ENCODE measurements at places on chromosomes 5 and 9.

- no peak for DNase-seq
Observed at GRCh38 chr5:133467826-133468463, 144.4 kb downstream of the FSTL4 start.

DNA sequence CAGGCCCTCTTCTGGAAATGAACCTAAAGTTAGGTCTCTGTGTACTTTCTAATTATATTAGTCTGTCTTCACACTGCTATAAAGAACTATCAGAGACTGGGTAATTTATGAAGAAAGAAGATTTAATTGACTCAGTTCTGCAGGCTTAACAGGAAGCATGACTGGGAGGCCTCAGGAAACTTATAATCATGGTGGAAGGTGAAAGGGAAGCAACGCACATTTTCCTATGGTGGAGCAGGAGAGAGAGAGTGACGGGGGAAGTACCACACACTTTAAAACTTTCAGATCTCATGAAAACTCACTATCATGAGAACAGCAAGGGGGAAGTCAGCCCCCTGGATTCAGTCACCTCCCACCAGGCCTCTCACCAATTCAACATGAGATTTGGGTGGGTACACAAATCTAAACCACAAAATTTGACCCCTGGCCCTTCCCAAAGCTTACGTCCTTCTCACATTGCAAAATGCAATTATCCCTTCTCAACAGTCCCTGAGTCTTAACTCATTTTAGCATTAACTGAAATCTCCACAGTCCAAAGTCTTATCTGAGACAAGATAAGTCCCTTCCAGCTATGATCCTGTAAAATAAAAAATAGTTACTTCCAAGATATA, 40.7 kb downstream of the TRIP13 start:
- no peak for DNase-seq

- no peak for DNase-seq
Observed at GRCh38 chr5:41736641-41737040, 133.6 kb downstream of the OXCT1 start.

DNA sequence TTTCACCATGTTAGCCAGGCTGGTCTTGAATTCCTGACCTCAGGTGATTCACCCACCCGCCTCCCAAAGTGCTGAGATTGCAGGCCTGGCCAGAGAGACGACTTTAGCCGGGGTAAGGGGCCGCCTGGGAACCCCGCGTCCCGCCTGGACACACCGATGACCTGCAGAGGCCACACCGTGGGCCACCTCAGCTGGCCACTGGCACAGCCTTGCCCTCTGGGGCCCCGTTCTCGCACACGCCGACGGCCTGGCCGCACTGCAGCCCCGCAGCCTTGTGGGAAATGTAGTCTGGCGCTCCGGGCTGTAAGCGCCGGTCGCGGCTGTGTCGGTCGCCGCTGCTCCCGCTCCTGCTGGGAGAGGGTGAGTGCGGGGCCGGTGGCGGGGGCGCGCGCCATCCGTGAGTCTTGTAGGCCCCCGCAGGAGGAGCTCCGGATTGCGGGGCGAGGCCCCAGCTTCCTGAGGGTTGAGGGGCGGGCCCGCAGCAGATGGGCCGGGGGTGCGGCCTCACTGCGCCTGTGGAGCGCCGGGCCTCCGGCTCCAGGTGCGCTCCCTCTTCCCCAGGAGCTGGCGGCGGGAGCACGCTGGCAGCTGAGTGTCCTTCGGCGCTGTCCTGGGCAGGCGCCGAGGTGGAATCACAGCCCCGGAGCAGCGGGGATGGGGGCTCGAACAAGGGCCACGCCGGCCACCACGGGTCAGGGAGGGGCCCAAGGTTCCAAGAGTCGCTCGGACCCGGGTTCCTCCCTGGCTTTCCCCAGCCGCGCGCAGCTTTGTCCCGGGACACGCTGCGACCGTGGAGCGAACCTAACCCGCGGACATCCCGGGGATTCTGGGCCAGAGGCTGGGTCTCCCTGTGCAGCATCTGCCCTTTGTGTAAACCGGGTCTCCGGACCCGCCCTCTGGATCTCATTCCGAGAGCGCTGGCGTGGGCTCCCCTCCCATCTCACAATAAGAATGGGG, at the start of gene ZFP2:
ZFP2 (plus strand) TSS at position 299 of the 957 bp plus-strand sequence. CDS start 35,401 bp downstream, outside the sequence.
- DNase-seq, result peak; percentile 4

DNA sequence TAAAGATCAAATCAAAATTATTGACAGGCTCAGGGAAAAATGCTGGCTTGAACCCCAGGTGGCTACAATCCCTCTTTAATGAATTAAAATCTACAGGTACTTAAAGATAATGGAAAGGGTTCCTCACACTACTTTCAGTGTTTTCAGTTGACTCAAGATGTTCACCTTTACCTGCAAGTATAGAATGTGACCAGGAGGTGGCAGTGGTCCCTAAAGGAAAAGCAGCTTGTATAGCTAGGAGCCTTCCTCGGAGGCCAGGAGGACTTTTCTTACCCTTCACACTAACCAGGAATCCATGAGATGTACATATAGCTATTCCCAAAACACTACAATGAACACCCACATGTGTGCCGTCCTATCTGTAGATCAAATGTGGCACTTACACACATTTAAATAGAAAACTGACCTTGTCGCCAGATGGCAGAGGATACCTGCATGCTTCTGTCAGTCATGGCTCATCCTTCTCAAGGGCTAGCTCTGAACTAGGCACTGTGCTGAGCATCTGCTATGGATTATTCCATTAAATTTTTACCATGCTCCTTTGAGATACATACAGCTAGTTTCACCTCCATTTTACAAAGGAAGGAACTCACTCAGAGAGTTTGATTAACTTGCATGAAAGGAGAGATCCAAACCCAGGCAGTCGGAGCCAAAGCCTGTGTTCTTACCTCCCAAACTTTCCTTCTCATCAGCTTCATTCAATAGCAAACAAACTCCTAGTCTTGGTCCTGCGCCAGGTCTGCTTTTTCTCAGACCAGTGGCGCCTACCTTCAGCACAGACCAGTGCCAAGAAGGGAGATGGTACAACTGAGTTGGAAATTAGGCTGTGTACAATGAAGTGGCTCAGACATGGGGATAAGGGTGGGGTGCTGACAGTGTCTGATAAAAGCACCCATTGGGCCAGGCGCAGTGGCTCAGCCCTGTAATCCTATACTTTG, 24.5 kb downstream of the C9orf152 start:
- peak; percentile 50 for DNase-seq

- no peak for DNase-seq
Observed at GRCh38 chr9:126973651-126974529, 59.3 kb downstream of the RALGPS1 start.

DNA sequence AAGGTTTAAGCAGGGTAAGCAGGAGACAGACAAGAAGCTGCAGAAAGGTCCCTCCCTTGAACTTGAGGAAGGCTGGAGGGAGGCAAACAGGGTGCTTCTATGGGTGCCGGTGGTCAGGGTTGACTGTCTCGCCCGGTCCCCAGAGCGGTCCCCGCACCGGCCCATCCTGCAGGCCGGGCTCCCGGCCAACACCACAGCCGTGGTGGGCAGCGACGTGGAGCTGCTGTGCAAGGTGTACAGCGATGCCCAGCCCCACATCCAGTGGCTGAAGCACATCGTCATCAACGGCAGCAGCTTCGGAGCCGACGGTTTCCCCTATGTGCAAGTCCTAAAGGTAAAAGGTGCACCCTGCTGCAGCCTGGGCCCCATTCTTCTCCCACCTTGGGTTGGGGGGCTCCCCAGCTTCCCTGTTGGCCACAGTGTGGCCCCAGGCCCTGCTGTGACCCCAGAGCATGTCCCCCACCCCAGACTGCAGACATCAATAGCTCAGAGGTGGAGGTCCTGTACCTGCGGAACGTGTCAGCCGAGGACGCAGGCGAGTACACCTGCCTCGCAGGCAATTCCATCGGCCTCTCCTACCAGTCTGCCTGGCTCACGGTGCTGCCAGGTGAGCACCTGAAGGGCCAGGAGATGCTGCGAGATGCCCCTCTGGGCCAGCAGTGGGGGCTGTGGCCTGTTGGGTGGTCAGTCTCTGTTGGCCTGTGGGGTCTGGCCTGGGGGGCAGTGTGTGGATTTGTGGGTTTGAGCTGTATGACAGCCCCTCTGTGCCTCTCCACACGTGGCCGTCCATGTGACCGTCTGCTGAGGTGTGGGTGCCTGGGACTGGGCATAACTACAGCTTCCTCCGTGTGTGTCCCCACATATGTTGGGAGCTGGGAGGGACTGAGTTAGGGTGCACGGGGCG, 5.7 kb downstream of the FGFR4 start:
- DNase-seq, result no peak

DNA sequence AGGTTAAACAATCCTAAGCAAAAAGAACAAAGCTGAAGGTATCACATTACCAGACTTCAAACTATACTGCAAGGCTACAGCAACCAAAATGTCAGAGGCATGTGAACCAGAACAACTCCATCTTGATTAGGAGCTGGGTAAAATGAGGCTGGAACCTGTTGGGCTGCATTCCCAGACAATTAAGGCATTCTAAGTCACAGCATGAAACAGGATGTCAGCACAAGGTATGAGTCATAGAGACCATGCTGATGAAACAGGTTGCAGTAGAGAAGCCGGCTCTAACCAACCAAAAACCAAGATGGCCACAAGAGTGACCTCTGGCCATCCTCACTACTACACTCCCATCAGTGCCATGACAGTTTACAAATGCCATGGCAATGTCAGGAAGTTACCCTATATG, 252.0 kb downstream of the RASEF start:
- DNase-seq, result no peak

- DNase-seq, result no peak
Observed at GRCh38 chr9:80448996-80449395, 877.2 kb downstream of the TLE4 start.

DNA sequence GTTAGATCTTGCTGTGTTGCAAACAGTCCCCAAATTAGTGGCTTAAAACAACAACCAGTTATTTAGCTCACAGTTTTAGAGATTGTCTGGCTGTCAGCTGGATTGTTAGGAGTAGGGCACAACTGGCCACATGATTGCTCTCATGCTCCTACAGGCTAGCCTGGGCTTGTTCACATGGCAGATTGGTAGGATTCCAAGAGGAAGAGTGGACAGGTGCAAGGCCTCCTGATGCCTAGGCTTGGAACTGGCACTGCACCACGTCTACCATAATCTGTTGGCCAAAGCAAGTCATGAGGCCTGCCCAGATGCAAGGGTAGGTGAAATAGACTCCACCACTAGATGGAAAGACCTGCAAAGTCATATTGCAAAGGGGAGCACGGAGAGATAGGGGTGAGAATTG, 76.4 kb downstream of the ACER2 start:
- no peak for DNase-seq

DNA sequence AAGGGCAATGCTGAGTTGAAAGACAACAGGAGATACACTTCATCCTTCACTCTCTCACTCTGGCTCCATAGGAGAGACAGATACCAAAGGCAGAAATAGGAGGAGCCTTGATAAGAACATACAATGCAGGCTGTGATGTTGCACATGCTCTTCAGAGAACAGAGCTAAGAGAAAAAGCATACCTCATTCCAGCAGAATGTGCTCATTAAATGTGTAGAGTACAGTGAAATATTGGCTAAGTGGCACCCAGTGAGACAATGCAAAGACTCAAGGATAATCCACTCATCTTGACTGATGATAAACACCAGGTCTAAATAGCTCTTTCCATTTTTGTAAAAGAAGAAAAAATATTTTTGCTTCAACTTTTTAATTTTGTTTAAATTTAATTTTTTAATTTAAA, 139.7 kb downstream of the OR2K2 start:
- no peak for DNase-seq

GRCh38 chr9:90112788-90113187, 508.0 kb downstream of the GADD45G start:
- no peak for DNase-seq

DNA sequence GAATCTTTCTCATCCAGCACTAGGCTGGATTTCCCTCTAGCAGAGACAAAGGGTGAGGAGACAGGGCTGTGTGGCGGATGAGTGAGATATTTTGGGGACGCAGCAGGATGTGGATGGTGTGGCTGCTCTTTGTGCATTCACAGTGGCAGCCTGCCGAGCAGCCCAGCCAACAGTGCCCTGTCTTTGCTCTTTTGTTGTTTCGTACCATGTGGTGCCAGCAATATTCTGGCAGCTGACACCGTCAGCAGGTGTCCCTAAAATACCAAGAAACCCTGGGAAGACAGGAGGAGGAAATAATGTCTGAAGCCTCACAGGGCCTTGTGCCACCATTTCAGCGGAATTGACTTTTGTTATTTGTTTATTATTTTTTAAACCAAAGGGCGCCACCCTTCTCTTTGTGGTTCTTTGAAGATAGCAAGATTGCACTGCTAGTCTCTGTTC, 141.4 kb downstream of the CCDC192 start:
- DNase-seq, result no peak

DNA sequence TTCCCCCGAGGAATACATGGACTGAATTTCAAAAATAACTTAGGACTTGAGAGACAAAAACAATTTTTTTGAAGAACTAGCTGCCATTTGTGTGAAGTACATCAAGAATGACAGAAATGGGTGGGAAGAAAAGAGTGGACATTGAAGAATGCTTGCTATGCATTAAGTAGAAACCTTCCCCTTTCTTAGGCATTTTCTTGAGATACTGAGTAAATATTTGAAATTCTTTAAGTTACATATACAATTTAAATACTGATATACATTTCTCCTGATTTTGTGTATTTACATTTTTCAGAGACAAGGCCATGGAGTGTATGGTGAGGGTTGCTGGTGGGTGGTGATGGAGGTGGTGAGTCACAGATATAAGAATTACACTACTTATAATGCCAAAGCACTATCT, 319.3 kb upstream of the ADAMTSL1 start:
- DNase-seq, result no peak

DNA sequence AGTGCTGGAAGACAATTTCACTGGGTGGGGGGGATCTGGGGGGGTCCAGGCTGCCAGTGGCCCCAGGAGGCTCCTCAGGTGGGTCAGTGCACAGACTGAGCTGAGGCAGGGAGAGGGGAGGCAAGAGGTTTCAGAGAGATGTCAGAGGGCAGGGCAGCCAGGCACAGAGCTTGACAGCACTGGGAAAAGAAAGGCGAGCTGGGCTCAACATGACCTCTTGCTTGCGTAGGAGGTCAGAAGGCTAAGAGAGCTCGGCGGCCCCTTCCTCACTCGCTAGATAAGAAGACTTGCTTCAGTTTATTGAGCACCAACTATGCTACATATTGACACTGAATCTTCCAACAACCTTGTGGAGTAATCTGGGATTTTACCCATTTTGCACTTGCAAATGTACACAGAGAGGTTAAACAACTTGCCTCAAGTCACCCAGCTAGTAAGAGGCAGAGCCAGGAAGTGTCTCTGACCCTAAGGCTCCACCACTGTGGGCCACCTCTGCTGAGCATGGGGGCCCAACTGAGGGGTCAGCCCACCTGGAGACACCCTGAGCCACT, 3.5 kb downstream of the PDLIM7 start:
- no peak for DNase-seq
